Neural crest cell (in vitro differentiated cells): ENCODE measurements at places on chromosomes 5 and 9. TPM values are rescaled to one million over a fixed set of nuclear protein-coding genes. Genes with fewer than 3 reads are reported as not detected.
A peak's percentile ranks its signal among the peaks of the same experiment; 100 is the strongest.

DNA sequence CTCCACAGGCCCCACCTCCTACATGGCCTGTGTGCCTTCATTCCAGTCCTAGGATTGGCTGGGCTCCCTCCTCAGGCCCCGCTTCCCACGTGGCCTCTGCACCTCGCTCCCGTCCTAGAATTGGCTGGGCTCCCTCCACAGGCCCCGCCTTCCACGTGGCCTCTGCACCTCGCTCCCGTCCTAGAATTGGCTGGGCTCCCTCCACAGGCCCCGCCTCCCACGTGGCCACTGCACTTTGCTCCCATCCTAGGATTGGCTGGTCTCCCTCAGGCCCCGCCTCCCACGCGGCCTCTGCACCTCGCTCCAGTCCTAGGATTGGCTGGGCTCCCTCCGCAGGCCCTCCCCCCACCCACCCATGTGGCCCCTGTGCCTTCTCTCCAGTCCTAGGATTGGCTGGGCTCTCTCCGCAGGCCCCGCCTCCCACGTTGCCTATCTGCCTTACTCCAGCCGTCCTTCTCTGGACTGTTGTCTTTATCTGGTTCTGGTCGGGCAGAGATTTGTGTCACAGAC, 45.3 kb upstream of the CACNA1B start:
- DNase-seq = no peak

DNA sequence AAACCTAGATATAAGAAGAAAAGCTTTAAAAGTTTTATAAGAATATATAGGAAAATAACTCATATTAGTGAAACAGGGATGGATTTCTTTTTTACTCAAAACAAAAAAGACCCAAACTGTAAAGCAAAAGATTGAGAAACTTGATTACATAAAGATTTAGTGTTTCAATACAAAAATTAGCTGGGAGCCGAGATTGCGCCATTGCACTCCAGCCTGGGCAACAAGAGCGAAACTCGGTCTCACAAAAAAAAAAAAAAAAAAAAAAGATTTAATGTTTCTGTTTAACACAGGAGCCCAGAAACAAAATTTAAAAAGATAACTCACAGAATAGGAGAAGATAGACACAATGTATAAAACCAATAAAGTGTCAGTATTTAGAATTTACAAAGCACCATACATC, 45.2 kb downstream of the CDC14B start:
- DNase-seq = no peak

DNA sequence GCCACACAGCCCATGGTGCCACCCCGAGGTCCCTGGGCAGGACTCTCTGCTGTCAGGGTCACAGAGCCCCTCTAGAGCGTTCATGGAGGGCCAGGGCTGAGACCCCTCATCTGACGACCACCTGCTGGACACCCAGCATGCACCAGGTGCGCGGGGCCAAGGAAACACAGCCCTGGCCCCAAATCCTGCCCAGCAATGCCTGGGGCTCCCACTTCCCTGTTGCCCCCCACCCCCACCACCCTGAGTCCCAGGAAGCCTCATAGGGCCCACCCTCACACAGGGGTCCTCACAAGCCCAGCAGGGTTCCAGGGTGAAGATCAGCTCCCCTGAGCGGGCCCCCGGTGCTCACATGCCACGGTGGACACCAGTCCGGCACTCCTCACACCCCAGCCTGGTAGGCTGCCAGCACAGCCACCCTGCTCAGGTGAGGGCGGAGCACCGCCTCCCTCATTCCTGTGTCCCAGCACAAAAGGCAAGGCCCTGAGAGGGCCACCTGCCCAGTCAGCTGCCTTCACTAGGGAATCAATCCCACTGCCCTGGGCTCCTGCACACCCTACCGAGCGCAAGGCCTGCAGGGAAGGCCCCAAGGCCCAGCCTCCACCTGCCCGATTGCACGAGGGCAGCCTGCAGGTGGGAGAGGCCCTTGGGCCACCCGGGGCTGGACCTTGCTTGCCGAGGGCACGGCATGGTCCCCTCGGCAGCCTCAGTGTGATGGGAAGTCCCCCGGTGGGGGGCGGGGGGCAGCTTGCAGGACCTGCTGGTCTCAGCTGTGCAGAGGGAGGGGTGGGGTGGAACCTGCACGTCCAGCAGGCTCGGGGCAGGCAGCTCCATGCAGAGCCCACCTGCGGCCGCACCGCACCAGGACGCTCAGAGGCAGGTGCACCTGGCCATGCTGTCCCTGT, 56.4 kb upstream of the UBAC1 start:
- DNase-seq = no peak

- DNase-seq = no peak
Measured at GRCh38 chr9:131874447-131874846, 134.6 kb upstream of the RAPGEF1 start.

GARIN3 gene
- total RNA-seq = not detected in 2 replicates

GRCh38 chr9:124415852-124416484, 726 bp upstream of the PSMB7 start:
- DNase-seq = no peak

TNFSF8 gene
- total RNA-seq = not detected in 2 replicates

DNA sequence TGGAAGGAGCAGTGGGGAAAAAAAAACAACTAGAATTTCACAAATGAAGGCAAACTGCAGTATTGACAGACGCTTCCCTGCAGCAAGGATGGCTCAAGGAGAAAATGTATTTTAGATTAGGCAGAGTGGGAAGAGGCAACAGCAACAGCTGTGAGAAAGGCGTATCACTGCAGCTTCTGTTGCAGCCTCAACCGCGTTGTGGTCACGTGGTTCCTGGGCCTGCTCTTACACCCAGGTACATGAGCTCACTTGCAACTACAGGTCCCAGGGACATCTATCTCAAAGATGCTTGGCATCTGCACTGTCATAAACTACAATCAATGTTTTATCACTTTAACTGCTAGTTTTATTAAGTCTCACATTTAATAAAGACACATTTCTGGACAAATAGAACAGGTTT, 36.0 kb upstream of the GOLM1 start:
- DNase-seq = no peak

DNA sequence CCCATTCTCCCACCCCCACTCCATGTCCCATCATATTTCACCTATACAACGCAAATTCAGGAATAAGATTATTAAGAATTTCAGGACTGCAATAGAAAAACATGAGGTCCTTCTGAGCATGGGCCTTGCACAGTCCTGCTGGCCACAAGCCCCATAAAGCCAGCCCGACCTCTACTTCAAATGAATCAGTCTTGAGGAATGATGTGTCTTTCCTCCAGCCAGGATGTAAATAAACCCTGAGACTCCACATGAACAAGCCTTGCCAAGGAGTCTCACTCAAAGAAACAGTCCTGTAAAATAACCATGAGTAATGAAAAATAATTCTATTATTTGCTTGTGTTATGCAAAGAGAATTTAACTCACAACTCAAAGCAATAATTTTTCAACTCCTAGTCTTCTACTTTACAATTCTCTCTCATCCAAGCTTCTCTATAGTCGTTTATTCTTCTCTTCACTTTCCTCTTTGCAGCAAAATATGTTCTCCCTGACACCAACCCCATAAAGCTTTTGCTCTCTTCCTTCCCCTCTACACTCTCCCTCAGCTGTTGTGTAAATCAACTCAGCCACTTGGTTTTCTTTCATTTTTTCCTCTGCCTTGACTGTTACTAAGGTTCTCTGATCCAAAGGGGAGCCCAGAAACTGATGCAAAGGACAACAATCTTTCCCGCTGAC, 140.1 kb upstream of the MOCS2 start:
- no peak for DNase-seq

DNA sequence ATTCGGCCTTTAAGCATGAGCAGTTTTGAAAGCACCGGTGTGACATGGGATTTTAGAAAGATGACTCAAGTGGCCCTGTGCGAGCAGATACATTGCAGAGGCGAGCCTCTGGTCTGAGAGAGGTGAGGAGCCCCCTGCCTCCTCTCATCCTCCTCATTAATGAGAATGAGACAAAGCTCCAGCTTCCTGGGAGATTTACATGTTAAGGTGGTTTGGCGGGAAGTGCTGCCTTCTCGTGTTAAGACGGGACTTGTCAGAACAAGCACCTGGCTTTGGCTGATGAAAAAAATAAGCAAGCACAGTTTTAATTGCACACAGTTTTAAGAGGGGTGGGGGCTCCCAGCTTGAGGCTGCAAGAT, 68.1 kb downstream of the ACTL7B start:
- no peak for DNase-seq

DNA sequence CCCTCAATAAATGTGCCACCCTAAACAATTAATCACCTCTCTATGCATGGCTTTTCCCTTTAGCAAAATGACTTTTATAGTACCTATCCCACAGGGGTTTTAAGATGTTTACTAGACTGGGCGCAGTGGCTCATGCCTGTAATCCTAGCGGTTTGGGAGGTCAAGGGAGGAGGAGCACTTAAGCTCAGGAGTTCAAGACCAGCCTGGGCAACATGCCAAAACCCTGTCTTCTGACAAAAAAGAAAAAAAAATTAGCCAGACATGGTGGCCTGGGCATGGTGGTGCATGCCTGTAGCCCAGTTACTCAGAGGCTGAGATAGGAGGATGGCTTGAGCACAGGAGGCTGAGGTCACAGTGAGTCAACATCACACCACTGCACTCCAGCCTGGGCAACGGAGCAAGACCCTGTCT, 13.5 kb downstream of the SH3TC2 start:
- no peak for DNase-seq

- DNase-seq = no peak
Measured at GRCh38 chr5:38453921-38454320, 102.5 kb downstream of the LIFR start.

DNA sequence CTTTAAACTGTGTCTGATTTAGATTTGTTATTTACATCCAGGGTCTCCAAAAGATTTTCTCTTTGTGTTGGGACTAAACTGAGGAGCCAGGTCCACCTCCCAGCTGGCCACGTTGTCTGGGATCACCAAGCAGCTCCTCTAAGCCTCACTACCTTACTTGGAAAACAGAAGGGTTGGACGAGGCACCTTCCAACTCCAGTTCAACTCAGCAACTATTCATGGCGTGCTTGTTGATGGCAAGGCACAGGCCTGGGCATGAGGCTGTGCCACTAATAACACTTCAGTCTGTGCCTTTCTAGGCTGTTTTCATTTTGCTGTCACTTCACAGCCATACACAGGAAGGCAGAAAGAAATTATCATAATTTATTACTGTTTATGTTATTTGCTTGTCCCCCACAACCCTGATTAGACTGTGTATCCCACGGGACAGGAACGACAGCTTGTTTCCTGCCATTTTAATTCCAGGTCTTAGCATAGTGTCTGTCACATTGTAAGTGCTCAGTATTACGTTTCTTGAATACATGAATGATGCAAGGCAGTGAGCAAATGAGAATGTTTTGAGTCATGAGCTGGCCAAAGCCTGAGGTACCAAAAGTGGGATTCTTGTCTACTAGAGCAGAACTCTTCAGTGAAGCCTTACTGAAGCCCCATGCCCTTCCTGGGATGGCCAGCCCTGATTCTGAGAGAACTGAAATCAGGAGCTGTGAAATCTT, 125.8 kb downstream of the GALNT10 start:
- DNase-seq = no peak

GRCh38 chr5:27705661-27706060, 667.3 kb upstream of the CDH9 start:
- no peak for DNase-seq

SAPCD2 gene
- total RNA-seq = 29.8 and 31.1 TPM in 2 replicates

- DNase-seq = peak; percentile 16
Measured at GRCh38 chr5:137778772-137779564, 24.8 kb upstream of the HNRNPA0 start.

DNA sequence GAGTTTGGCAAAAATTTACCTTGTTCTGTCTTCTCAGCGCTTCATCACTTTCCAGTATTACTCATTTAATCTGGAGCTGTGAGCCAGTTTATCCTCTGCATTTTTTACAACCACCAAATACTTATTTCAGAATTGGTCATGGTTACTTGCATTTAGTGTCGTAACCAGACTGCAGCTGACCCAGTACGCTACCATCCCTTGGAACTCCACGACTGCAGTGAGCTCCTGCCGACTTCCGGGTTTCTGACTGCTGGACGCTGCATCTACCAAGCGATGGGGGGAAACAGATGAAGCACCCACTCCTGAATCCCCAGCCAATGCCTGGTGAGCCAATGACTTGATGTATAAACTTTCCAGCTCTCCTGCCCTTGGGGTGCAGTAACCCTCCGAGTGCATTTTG, 174.4 kb upstream of the PRLR start:
- no peak for DNase-seq

GRCh38 chr9:105396901-105397300, 50.9 kb upstream of the FSD1L start:
- DNase-seq = no peak

NXNL2 gene
- not detected in 2 replicates for total RNA-seq

- no peak for DNase-seq
Measured at GRCh38 chr9:26535151-26535550, 357.5 kb downstream of the CAAP1 start.

GRCh38 chr5:17183831-17184230, 33.6 kb upstream of the BASP1 start:
- DNase-seq = no peak
